ENCODE measurements at places on chromosomes 3 and 15.

GRCh38 chr3:124999317-124999716, 56.5 kb downstream of the HEG1 start:
- DNase-seq, result no peak

DNA sequence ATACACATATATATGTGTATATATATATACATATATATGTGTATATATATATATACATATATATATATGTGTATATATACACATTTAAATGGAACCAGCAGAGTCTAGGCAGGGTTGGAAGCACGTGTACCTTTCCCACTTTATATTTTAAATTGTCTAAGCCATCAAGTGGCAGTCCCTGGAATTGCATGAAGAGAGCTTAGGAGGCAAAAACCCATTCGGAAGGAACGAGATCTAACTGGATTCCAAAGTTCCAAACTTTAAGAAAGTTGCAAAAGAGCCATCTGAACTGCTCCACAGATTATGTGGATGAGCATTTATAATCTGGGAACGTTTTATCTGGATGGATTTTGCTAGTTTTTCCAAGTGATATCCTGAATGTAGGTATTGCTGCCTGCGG, 186.5 kb downstream of the FOXP1 start:
- DNase-seq, result no peak

GRCh38 chr3:189342811-189343210, 171.0 kb downstream of the TPRG1 start:
- no peak for DNase-seq

- DNase-seq, result no peak
Measured at GRCh38 chr15:89128320-89129122, 40.3 kb downstream of the ABHD2 start.

DNA sequence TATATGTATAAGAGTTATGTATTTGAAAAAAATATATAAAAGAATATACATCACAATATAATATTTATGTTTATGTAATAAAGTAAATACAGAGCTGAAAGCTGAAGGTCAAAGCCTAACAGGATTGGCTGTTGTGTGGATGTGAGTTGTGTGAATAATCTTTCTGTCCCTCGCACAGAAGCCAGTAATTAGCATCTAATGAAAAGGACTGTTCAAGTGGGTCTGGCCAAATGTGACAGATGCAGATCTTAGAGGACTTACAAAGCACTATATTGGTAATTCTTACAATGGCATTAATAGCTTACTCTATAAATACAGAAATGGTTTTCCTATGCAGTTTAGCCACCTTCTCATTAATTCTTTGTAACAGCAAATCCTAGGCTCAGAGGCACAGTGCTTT, 2.4 kb downstream of the MKRN3 start:
- DNase-seq, result no peak

GRCh38 chr3:55543181-55543614, 56.1 kb upstream of the WNT5A start:
- no peak for DNase-seq

GRCh38 chr3:78338405-78338804, 1298.5 kb downstream of the ROBO2 start:
- DNase-seq, result no peak

DNA sequence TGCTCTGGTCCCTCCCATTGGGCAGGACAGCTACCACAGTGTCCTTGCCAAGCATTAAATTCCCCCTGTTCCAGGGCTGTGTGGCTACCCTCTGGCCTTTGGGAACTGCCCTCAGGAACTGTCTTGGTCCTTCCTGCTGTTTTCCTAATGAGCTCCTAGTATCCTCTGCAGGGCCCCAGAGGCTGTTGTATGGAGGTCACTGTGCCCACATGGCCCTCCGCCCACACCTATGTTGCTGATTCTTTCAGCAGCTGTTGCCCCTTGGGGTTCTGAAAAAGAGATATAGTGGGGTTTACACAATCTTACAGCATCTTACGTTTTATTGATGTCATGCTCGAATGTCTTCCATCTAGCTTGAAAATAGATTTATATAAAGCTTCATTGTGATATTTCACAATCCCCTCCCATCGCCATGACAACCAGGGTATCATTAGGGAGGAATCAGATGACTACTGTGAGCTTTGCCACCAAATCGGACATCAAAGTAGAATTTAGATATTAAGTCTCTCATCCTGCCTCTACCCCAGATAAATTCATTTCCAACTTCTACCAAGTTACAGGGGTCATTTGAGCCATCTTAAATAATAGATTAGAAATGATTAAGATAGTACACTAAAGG, 97.1 kb upstream of the NR2E3 start:
- DNase-seq, result no peak

- no peak for DNase-seq
Measured at GRCh38 chr3:23837691-23838090, 31.9 kb downstream of the UBE2E1 start.

- no peak for DNase-seq
Measured at GRCh38 chr15:96225642-96226259, 104.7 kb upstream of the NR2F2 start.

GRCh38 chr15:60531801-60532200, 52.9 kb upstream of the ICE2 start:
- DNase-seq, result no peak

GRCh38 chr3:193912621-193913178, 223.2 kb upstream of the HES1 start:
- no peak for DNase-seq

- no peak for DNase-seq
Measured at GRCh38 chr15:88132499-88132898, 124.0 kb downstream of the NTRK3 start.

DNA sequence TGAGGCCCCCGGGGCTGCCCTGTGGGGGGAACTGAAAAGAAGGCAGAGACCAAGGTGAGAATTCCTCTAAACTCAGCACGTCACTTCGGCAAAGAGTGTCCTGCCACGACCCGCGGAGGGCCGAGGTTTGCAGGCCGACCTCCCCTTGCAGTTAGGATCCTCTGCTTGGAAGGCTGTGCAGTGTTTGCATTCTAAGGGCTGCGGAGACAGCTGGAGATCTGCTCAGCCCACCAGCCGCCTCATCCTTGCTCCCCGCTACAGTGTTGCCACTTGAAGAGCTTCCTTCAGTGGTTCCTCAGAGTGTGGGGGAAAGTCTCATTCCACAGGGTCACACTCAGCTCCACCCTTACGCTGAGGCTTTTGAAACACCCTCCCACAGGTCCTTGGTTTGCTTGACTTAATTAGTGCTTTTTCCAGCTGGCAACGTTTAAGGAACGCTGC, 10.8 kb downstream of the SLC51A start:
- no peak for DNase-seq

- DNase-seq, result no peak
Measured at GRCh38 chr3:78734048-78734637, 1033.7 kb downstream of the ROBO1 start.

GRCh38 chr15:51589881-51590568, 32.5 kb downstream of the DMXL2 start:
- no peak for DNase-seq

- no peak for DNase-seq
Measured at GRCh38 chr3:146052056-146052790, 108.8 kb downstream of the PLOD2 start.

- no peak for DNase-seq
Measured at GRCh38 chr3:55634345-55634744, 147.2 kb upstream of the WNT5A start.

DNA sequence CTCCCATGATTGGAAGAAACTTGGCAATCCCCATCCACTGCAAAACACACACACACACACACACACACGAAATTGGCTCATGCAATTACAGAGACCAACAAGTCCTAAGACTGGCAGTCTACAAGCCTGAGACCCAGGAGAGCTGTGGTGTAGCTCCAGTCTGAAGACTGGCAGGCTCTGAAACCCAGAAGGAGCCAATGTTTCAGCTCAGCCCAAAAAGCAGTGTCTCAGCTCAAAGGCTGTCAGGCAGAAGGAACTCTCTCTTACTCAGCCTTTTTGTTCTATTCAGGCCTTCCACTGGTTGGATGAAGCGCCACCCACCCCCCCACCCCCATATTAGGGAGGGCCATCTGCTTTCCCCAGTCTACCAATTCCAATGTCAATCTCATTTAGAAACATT, 32.1 kb downstream of the MESD start:
- no peak for DNase-seq

GRCh38 chr3:58190291-58190690, 20.5 kb downstream of the DNASE1L3 start:
- DNase-seq, result no peak

DNA sequence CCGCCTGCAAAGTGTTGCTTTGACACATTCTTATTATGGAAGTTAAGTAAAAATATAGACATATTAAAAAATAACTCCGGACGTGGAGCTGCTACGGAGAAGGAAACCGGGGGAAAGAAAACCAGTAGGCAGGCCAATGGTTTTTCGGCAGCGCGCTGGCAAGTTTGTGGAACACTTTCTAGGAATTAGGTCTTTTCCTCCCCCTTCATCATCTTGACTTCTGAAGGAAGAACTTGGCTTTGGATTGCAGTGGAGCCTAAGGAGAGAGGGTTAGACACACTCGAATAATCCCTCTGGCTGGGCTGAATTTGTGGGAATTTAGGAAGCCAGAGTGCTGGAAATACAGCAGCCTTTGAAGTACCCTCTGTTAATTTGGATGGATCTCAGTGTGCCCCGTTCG, 317 bp downstream of the ROBO2 start:
- no peak for DNase-seq

GRCh38 chr3:191592105-191592504, 131.1 kb downstream of the PYDC2 start:
- DNase-seq, result no peak

DNA sequence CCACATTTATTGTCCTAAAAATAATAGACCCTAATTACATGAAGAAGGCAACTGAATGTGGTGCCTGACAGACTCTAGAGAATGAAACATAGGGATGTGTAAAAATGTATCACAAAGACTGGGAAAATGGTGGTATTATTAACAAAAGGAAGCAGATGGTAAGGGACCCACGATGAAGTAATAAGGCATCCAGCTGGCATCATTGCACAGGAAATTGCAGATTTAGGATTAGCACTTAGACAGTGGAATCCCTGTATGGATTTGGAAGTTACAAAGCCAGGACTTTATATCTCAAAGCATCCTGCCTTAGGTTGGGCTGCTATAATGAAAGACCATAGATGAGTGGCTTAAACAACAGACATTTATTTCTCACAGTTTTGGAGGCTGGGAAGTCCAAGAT, 104.3 kb downstream of the PPM1L start:
- no peak for DNase-seq

- no peak for DNase-seq
Measured at GRCh38 chr3:171640520-171641412, 169.5 kb downstream of the PLD1 start.

DNA sequence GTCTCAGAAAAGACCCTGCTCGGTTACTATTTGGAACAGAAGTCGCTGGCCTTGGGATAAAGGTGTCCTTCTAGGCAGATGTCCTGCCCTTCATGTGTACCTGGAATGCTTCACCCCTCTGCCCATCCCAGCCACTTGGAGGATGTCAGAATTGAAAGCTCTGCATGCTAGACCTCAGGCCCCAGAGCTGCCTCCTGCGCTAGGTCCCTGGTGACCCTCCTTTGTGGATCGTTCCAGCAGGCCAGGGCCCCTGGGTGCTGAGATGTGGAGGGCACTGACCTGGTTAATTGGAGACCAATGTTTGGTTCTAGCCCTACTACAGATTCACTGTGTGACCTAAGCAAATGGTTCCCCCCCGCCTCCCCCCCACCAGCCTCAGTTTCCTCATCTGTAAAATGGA, 2.7 kb upstream of the CTSH start:
- no peak for DNase-seq

DNA sequence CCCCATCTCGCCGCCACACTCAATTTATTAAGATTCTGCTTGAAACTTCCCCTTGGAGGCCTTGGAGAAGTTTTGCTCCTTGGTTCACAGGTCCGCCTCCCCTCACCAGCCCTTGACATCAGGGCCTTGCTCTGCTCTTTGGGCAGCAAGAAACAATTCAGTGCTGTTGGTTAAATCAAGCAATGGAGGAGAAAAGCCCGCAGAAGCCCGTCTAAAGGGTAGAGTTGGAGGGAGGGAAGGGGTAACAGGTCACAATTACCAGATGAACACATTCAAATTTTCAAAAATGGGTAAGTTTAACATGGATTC, 429 bp downstream of the PARP9 start:
- no peak for DNase-seq

DNA sequence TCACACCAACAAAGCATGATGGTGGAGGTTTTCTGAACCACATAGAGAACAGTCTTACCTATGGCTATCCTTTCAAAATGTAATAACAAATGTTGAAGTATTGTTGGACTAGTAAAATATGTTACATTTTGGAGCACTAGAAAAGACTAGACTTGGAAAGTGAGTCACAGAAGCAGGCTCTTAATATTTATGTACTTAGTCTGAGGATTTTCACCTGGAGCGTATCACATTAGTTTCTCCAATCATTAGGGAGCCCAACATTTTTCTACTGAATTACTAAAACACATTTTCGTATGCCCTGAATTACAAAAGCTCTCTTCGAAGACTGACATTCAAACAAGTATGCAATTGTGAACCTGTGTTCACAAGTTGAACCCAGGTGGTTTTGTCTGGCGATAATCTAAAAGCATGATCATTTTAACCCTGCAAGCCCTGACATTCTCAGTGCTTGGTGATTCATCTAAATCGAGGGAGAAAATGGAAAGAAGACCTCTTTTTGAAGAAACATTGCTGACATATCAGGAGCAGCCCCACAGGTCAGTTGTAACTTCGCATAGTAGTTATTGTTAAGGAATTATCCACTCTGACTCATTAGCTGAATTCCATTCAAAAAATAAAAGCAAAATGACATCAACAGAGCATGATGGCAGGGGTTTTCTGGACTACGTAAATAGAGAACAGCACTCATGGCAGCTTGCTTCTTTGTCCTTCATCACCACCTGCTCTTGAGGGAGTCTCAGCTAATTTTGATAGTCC, 679.8 kb upstream of the NECTIN3 start:
- no peak for DNase-seq

DNA sequence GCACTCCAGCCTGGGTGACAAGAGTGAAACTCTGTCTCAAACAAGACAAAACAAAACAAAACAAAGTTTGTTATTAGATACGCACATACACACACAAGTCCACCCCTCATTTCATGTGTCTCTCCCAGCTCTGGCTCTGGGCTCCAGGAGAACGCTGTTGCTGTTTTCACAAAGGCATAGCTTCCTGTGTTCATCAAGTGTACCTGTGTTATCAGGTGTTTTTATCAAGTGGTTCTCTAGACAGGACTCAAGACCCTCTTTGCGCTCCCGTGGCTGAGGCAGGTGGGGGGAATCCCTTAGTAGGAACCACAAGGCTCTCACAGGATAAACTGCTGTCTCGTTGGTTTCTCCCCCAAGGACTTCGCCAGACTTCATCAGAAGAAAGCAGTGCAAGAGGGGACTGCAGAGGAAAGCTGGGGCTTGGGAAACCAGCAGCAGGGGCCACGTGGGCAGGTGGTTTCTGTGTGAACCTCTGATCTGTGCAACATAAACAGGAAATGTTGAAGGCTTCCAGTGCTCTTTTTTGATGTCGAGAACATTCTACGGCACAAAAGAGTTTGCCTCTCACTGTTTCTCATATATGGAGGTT, 6.9 kb upstream of the PPP1R2 start:
- no peak for DNase-seq

DNA sequence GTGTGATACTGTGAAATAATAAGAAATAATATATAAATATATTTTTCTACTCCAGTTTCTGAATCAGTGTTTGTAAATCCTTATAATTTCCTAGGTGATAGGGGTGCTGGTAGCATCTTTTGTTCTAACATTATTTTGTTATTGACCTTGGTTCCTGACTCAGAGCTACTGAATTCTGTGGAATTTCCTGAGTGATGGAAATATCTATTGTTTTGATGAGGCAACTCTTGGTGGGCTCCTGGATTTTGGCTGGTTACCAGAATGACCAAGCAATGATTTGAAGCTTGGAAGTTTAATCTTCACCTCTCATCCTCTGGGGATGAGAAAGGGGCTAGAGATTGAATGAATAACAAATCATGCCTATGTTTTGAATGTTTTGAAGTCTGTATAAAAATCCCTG, 377.3 kb downstream of the LPP start:
- DNase-seq, result no peak
